ENCODE measurements at places on chromosomes 11 and 22.

DNA sequence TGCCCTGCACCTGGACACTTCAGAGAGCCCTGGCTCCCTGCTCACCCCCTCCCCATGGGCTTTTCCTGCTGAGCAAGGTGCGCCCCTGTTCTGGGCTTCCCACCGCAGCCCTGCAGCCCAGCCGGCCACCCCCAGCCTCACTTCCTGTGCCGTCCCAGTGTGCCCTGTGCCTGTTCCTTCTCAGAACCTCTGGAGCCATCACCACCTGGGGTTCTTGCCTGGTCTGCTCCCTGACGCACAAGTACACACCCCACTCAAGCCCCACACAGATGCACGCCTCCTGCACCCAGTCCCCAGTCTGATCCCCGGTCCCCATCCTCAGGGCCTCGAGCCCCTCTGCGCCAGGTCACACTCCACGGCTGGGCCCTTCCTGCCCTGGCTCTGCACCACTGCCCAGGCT, 23.9 kb upstream of the DGCR8 start:
- DNase-seq, result no peak

- no peak for DNase-seq
These were observed 2.8 kb upstream of the TTC12 start for GRCh38 chr11:113311536-113311935.

- no peak for DNase-seq
These were observed 23.5 kb downstream of the RDX start for GRCh38 chr11:110272919-110273318.

GRCh38 chr11:39021539-39021938, 2423.5 kb upstream of the RAG2 start:
- DNase-seq, result no peak

DNA sequence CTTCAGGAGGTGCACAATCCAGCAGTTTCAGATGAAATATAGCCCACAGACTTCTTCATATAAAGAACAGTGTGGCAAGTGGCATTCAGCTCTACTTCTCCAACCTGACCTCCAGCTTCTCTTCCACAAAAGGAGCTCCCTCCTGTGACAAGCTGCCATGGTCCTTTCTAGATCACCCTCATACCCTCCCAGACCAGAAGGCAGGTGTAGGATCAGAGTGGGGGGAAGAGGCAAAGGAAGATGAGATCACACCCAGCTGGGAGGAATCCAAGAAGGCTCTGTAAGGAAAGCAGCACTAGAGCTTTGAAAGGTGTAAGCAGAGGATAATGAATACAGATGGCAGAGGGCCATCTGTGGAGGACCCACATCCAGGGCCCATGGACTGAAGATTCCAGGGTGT, 7.6 kb downstream of the CLPB start:
- DNase-seq, result no peak

- DNase-seq, result peak; percentile 8
These were observed 89.5 kb upstream of the KCNQ1OT1 start for GRCh38 chr11:2789331-2789730.

DNA sequence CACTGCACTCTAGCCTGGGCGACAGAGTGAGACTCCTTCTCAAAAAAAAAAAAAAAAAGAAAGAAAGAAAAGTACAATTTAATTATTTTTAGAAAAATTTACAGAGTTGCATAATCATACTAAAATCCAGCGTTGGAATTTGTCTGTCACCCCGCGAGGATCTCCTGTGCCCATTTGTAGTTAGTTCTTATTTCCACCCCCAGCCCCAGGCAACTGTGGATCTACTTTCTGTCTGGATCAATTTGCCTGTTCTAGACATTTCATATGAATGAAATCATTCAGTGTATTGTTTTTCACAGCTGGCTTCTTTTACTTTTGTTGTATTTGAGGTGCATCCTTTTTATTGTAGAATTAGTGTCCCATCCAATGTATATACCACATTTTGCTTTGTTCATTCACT, 102.6 kb upstream of the RASSF10 start:
- no peak for DNase-seq
